ENCODE measurements at places on chromosomes 3 and 15.

- no peak for DNase-seq
Measured at GRCh38 chr3:99883693-99884092, 66.0 kb downstream of the CMSS1 start.

GRCh38 chr3:188156056-188156455, 2.1 kb downstream of the LPP start:
- DNase-seq: no peak

- no peak for DNase-seq
Measured at GRCh38 chr15:99721896-99722295, 11.3 kb downstream of the LYSMD4 start.

- DNase-seq: no peak
Measured at GRCh38 chr15:68415501-68416157, 16.3 kb downstream of the ITGA11 start.

DNA sequence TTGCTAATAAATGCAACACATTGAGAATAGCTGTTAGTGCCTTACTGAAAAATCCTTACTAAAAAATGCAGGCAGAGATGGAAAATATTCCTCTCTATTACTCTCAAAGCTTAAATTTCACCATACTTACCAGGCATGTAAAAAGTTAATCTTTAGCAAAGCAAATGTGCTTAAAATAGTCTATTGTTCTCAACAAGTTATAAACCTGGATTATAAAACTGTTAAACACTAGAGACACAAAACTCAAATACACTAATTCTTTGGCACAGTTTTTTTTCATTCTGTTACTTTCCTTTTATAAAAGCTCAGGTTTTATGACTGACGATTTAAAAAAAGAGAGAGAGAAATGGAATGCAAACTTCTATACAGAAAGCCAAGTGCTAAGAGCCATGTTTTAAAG, 119.8 kb downstream of the THRB start:
- DNase-seq: no peak

DNA sequence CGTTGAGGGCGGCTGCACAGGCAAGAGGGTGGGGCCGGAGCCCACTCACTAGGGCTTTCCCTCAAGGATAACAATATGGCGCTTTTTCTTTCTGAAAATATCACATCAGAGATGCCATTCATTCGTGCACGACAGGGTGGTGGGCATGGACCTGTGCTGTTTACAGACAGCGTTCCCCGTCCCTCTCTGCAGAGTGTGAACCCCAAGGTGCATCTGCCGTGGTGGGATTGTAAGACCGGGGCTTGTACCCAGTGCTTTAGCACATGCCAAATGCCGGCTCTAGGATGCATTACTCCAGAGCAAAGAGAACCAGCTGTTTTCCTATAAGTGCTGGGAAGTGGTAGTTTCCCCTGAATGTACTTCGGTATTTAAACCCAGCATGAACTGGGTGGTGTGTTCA, 37.0 kb downstream of the CHDH start:
- DNase-seq: no peak

- no peak for DNase-seq
Measured at GRCh38 chr3:184771301-184772127, 40.5 kb upstream of the VPS8 start.

GRCh38 chr3:149453140-149453805, 21.2 kb upstream of the TM4SF4 start:
- DNase-seq: no peak

DNA sequence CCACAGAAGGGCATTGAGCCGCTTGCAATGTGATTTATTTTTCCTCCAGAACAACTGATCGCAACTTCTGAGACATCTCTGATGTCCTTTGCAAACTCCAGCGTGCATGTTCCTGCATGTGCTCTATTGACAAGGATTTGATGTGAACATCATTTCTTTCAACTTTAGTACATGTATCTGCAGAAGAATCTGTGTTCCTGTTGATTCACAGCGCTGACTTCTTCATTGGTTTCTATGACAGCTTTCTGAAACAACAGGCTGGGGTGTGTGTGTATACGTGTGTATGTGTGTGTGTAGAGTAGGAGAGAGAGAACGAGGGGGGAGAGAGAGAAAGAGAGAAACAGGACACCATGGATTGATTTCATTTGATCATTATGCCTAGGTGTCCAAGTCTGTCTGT, 56.7 kb upstream of the CMTM8 start:
- DNase-seq: no peak

DNA sequence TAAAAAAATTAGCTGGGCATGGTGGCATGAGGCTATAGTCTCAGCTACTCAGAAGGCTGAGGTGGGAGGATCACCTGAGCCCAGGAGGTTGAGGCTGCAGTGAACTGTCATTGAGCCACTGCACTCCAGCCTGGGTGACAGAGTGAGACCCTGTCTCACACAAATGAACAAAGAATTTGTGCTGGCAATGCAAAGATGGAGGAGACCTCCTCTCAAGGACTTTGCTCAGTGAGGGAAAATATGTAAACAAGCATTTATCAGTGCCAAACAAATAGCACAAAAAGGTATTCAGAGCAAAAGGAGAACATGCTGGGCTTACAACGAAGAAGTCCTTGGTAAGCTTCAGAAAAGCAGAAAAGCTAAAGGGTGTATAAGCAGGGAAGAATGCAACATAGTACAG, 113.1 kb upstream of the UMPS start:
- DNase-seq: no peak

- no peak for DNase-seq
Measured at GRCh38 chr3:129409541-129409940, 18.9 kb downstream of the EFCAB12 start.

DNA sequence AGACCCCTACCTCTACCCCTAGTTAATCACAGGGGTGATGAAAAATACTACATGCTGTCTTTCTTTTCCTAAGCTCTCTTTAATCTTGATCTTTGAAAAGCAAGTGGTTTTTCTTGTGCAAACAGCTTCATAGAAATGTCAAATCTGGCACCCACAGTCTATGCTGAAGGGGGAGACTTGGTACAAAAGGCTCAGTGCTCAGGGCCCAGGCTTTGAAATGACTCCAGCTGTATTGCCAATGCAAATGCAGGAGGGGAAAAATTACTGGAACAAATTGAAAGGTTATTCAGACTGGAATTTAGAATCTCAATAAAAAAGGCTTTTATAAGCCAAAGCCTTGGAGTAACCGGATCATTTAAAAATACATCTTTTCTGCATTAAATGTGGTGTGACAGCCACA, 223.9 kb downstream of the LRTM1 start:
- no peak for DNase-seq

GRCh38 chr3:119257654-119258410, 17.2 kb upstream of the B4GALT4 start:
- no peak for DNase-seq

DNA sequence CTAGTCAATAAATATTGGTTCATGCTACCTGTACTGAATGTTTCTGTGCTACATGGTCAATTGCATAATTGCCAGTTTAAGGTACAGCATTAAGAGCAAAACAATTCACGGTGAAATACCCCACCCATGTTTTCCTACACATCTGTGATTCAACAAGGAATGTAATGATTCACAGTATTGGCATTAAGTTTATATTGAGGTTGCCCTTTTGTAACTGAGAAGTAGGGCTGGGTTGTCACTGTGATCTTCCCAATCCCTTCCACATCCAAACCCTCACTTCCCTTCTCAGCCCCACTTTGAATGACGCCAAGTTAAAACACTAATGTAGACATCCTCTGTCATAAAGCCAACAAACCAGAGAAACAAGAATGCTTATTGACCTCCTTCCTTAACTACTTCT, 112.0 kb upstream of the TJP1 start:
- no peak for DNase-seq

DNA sequence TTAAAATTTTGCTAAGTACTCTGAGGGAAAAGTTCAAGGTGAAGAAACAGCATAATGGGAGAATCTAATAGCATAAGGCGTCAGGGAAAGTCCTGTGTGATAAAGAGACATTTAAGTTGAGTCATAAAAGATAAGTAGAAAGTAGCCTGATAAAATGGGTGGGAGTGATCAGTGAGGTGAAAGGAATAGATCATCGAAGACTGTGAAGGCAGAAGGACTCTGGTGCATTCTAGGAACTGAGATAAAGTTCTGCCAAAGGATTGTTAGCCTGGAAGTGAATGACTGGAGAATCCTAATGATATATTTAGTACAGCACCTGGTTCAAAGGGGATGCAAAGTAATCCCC, 149.9 kb downstream of the CFAP20DC start:
- DNase-seq: no peak

DNA sequence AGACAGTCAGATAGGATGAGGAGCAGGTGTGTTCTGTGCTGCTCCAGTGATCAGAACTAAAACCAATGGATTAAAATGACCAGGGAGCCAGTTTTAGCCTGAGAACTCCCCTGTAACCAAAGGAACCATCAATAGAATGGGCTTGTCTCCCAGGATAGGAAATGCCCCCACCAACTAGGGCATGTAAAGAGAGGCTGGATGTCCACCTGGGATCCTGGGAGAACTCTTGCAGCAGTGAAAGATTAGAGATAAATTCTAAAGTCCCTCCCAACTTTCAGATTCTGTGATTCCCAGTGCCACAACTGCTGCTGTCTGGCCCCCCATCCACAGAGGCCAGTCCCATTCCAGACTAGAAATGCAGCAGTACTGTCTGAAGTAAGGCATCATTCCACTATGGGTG, 33.8 kb downstream of the HDC start:
- DNase-seq: no peak

DNA sequence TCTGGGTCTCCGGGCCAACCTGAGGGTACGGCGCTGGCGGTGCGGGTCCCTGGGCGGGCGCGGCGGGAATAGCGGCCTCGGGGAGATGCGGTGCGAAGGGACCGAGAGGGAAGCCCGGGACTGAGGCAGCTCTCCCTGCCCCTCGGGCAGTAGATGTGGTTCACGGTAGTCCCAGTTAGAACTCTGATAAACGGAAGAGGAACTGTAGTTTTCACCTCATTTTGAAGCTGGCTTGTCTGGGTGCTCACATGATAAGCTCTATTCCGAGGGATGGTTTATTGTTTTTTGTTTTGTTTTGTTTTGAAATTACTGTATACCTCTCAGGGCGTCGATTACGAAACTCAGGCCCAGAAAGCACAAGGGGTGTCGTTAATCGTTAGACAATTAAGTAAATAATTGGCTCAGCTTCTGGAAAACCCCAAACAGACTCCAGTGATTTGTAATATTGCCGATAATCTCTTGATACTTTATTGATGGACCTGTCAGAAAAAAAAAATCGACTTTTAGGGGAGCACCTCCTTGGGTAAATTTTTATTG, 413 bp downstream of the NUSAP1 start:
- no peak for DNase-seq

DNA sequence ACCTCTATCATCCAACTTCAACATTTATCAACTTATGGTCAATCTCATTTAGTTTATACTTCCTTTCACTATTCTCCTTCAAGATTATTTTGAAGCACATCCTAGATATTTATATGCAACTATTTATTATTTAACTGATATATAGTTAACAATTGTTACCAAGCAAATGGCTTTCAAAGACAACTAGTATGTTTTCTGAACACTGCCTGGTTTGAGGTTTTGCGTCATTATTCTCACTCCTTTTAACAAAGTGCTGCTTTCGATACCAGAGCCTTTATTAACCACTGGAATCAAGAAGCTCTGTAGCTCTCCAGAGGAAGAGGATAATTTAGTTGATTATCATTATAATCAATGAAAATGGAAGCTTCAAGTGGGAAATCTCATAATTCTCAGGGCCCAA, 19.6 kb downstream of the ZIC1 start:
- DNase-seq: no peak

- no peak for DNase-seq
Measured at GRCh38 chr15:52018244-52018643, 775 bp upstream of the MAPK6 start.

- no peak for DNase-seq
Measured at GRCh38 chr3:42176242-42177034, 85.3 kb downstream of the TRAK1 start.

- no peak for DNase-seq
Measured at GRCh38 chr3:194465246-194465645, 21.6 kb downstream of the ATP13A3 start.

GRCh38 chr3:184099806-184100686, 3.2 kb downstream of the HTR3E start:
- DNase-seq: no peak

GRCh38 chr15:80609091-80609490, 86.0 kb upstream of the ABHD17C start:
- no peak for DNase-seq

GRCh38 chr3:112354642-112355306, 21.8 kb downstream of the CD200 start:
- DNase-seq: no peak

DNA sequence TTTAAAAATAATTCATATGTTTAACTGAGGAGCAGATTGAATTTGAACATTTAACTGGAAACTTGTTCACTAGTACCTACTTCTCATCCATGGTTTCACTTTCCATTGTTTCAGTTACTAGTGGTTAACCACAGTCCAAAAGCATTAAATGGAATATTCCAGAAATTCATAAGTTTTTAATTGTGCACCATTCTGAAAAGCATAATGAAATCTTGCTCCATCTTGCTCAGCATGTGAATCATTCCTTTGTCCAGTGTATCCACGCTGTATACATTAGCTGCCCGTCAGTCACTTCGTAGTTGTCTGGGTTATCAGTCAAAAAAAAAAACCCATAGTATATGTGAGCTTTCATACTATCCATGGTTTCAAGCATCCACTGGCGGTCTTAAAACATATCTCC, 217.6 kb downstream of the TPRG1 start:
- DNase-seq: no peak

DNA sequence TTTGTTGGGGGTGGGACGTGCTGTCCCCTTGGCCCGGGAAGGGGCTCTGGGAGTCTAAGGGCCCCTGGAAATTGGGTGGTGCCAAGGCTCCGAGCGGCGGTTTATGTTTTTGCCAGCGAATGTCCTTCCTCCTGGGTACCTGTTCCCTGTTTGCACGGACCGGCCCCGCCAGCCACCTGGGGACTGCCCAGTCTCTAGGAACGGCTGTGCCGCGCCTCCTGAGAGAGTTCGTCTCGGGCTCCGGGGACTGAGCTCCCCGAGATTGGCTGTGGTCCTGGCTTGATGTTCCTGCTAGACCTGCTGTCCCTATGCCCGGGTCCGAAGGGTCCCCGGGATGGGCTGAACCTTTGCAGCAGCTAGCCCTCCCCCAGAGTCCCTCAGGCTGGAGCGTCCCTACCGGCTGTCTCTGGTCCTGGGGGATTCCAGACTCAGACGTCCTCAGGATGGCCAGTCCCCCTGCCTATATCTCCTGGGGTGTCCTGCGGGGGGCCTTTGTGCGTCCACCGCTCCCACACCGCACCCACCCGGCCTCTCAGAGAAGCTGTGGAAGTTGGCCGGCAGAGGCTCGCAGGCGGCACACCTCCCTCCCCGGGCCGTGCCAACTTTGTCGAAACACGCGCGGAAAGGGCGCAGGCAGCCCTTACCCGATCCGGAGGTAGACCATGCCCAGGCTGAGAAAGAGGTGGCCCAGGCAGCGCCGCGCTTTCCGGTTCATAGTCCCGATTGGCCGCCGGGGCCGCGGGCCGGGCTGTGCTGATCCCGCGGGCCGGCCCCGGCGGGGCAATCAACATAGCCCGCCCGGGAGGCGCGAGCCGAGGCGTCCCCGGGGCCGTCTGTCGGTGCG, 547 bp downstream of the WNT7A start:
- DNase-seq: no peak

DNA sequence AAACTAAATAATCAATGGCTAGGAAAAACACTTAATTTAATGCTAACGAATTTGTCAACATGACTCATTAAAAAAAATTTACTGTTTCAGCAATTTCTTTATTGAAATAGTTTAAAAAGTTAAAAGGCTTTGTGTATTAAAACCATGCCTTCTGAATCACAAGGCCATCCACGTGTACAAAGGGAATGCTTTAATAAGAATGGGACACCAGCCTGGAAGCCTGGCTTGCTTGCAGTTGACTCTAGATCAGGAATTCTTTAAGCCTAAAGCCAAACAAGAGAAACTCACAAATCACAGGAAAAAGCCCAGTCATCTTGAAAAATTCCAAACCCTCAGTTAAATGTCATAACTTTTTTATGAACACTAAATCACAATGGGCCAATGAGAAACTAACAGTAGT, 137.6 kb downstream of the PEAK1 start:
- peak; percentile 48 for DNase-seq
